ENCODE measurements at places on chromosomes 5 and 9.
A peak's percentile ranks its signal among the peaks of the same experiment; 100 is the strongest.

DNA sequence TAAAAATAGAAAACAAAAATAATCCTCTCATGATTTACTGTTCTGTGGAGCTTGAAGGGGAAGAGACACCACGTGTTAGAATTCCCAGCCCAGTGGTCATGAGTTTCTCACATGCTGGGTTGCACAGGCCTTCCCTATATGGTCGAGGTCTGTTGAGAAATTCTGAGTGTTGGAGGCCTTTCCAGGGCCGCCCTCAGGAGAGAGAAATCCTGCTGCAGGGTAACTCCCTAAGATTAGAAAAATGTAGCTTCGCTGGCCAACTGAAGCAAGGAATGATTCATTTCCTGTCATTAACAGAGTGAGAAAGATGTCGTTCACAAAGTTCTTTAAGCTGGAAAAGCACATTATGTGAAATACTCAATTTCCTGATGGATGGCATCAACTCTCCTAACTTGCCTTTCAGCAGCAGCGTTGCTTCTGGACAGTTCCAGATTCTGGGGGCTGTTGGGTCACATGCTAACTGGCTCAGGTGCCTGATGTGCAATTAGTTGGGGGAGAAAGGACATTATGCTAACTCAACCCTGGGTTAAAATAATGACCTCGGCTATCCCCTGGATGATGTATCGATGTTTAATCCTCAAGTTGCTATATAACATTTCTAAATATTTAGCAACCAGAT, 104.8 kb upstream of the CD180 start:
- no peak for DNase-seq

GRCh38 chr9:135797507-135798262, 95.7 kb downstream of the KCNT1 start:
- peak; percentile 43 for DNase-seq

DNA sequence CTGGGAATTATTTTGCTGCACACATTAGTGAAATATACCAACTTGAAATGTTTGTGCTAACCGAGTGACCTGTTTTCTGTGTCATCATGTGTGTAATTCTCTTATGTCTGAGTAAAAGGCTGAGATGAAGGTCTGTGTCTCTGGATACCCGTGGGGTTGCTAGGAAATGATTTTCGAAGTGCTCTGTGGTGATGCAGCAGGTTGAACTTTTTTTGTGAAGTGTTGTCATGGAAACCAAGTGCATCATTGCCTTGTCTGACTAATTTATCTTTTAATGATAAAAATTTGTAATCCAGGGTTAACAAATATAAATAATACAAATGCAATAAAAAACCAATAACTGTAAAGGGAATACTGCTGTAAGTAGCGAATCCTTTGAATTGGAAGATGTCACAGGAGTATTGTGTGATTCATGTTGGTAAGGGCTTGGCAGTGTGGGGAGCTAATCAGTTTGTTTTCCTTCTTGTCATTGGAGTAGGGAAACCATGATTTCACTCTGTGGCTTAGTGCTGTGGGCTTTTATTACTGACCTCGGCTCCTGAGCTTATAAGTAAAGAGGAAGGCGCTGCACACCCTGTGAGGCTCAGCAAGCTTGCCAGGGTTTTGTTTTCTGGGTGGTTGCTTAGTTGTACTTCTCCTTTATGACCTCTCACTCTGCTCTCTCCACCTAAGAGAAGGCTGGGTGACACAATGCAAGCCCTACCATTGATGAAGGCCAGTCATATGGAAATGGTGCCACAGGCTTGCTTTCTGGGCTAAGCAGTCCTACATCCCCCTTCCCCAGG, 22.3 kb downstream of the PDE8B start:
- no peak for DNase-seq

DNA sequence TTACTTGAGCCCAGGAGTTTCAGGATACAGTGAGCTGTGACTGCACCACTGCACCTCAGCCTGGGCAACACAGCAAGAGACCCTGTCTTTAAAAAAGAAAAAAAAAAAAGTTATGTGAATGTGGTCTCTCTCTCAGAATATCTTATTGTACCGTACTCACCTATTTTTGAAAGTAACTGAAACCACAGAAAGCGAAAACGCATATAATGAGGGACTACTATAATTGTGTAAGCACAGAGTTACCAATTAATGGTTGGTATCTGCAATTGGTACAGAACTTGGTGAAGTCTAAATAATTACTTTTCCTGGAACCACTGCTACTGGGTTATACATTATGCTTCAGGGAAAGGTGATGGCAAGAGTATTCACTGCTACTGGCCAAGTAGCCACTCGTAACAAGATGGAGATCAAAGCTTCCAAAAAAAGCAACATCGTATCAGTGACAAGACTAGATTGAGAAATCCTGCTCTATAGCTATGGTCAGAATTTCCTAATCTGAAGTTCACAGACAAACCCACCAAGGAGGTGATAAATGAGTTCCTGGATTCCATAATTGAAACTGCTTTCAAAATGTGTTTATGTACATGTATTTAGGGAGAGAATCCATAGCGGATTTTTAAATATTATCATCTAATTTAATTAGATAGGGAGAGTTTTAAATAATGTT, 82.7 kb downstream of the NR6A1 start:
- DNase-seq = no peak

GRCh38 chr9:132231019-132231701, 69.3 kb downstream of the NTNG2 start:
- no peak for DNase-seq

GRCh38 chr9:74517188-74517587, 20.1 kb downstream of the RORB start:
- no peak for DNase-seq

DNA sequence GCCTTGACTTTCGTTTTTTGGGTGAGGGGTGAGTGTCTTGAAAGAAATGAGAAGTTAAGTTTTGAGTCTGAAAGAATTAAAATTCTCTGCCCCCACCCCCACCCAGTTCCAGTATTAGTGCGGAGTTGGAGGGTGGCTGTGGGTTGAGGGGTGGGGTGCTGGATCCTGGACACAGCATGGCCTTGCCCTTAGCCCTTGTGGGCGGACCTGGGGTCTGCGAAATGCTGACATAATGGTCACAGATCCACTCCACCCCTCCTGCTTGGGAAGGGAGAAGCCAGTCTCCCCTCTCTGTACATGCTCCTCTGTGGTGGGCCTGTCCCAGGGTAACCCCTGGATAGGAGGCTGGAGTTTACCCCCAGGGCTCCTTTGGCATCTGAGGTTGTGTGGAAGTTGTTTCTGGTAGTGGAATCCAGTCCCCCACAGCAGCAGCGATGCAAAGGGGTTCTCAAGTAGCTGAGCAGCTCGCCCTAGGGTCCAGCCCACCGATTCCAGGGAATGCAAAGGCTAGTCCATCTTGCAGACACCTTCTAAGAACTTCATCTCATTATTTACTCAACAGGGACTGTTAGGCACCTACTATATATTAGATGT, 42.8 kb upstream of the TCF7 start:
- DNase-seq = no peak

DNA sequence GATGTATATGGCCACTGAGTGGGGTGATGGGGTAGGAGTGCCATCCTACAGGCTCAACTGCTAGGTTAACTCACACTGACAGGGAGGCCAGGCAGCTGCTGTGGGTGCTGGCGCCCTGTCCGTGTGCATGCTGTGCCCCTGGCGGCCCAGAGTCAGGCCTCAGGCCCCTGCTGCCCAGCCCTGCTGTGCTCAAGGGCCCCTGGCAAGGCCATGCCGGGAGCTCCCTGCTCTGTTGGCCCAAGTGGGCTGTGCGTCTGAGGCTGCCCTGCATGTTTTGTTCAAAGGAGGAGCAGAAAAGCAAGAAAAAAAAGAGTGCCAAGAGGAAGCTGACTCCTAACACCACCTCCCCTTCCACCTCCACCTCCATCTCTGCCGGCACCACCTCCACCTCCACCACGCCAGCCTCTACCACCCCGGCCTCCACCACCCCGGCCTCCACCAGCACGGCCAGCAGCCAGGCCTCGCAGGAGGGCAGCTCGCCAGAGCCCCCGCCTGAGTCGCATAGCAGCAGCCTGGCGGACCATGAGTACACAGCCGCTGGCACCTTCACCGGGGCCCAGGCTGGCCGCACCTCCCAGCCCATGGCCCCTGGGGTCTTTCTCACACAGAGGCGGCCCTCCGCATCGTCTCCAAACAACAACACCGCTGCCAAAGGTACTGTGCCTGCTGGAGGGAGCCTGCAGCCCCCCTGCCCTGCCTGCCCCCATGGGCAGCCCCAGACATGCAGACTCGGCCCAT, 100.1 kb downstream of the PHF2 start:
- DNase-seq = no peak

- DNase-seq = no peak
These were observed 7.4 kb upstream of the SPDL1 start for GRCh38 chr5:169576181-169576598.

DNA sequence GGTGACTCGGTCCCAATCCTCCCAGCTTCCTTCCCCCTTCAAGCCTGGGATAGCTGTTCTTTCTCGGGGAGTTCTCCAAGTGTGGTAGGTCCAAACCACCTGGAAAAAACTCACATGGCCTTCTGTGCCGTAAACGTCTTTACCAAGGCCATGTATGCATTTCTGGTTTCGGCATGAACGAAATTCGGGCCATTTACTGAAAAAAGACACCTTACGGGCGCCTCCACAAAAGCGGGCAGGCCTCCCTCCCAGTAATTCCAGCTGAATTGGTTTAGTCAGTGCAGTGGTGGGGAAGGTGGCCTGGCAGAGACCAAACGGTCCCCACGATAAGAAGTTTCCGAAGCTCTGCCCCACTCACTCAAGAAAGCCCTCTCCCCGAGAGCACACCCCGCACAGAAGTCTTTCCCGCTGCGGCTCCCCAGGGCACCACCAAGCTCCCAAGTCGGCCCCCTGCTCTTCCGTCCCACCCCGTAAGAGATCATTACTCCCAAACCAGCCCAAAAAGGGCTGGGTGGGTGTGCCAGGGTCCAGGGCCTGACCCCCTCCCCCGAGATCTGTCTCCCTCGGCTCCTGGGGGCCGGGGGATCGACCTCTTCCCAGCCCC, 86.3 kb upstream of the MELK start:
- no peak for DNase-seq

- DNase-seq = no peak
These were observed 280.4 kb downstream of the PSAT1 start for GRCh38 chr9:78577156-78577906.

- DNase-seq = no peak
These were observed 178.1 kb downstream of the EBF1 start for GRCh38 chr5:158921441-158922262.

DNA sequence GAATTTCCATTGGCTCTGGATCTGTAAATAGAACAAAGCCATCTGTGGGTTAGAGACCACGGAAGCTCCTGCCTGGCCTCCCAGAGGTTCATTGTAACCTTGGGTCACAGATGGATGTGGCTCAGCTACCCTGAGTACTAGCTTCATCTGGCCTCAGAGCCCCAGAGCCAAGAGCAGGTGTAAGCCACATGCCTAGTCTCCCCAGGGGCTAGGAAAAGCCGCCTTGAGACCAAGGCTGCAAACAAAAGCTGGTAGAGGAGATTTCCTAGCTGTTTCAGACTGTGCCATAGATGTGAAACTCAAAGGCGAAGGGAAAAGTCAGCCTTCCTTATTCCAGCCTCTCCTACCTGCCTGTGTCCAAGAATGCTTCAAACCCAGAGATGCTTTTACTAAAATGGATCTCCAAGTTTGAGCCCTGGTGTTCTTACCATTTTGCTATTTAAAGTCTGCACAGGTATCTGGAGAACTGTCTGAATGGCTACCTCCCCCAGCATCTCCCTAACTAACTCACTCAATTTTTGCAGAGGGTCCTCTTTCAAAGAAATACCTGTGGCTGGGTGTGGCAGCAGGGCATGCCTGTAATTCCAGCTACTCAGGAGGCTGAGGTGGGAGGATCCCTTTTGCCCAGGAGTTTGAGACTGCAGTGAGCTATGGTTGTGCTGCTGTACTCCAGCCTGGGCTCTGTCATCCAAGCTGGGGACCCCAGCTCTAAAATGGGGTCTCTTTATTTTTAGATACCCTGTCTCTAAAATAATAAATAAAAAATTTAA, 42.3 kb upstream of the MAP1B start:
- DNase-seq = no peak

- DNase-seq = peak; percentile 32
These were observed 4.5 kb downstream of the DUSP1 start for GRCh38 chr5:172766287-172767108.

DNA sequence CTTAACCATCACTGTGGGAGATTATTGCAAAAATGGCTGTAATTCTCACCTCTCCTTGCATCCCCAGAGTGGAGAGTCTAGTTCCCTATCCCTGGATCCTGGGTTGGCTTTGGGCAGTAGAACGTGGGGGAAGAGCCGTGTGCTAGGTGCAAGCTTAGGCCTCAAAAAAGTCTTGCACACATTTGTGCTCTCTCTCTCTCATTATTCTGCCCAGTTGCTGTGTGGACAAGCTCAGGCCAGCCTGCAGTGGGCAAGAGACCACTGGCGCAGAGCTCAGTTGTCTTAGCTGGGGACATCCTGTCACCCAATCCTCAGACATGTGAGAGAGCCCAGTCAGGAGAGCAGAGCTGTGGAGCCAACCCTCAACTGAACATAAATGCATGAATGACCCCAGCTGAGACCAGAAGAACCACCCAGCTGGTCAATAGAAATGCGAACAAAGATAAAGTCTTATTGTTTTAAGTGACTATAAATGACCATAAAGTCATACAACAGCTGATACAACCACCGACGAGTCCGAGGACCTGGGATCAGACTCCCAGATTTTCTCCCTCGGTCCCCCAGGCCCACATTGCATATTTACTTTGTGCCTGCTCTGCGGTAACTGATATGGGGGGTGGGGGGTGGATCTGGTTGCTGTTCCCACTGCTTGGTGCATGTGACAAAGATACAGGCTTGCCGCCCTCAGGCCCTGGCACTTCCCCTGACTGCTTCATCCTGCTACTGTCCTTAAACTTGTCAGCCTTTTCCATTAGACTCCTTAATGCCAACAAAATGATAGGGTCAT, 166.4 kb upstream of the MVB12B start:
- no peak for DNase-seq

DNA sequence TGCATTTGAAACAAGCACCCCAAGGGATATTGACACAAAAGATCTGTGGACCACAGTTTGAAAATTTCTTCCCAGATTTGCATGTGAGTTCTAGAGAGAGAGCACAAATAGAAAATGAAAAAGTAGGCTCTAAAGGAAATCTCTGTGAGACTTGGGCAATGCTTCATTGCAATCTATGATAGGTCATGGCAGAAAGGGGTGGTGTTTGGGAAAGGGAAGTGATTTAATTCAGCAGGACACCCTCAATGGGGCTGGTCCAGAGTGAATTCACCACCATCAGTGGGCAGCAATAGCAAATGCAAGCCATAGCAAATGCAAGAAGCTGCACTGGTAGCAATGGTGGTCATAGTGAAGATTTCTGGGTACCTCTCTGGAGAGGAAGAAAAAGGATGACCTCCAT, 58.1 kb downstream of the ANKRD55 start:
- no peak for DNase-seq

DNA sequence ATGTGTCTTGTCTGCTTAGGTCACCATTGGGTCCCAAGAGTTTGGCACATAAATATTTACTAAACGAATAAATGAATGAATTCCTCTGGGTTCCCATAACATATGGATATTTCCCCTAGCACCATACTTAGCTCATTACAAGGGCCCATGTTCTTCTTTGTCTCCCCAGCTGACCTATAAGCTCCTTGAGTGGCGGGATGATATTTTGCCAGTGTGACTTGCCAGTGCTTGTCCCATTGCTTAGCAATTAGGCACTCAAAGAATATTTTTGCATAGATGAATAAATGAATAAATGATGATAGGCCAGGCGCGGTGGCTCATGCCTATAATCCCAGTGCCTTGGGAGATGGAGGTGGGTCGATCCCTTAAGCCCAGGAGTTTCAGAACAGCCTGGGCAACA, 16.9 kb upstream of the CTNNA1 start:
- DNase-seq = no peak

- no peak for DNase-seq
These were observed 635.0 kb upstream of the DMAC1 start for GRCh38 chr9:8434621-8435020.

All from anterior cingulate cortex (tissue), 58 donors.